ENCODE measurements at places on chromosomes 3 and 15. TPM values are rescaled to one million over a fixed set of nuclear protein-coding genes. Genes with fewer than 3 reads are reported as not detected.

HIGD2B gene
- not detected for total RNA-seq

CPNE9 gene
- not detected for total RNA-seq

DNA sequence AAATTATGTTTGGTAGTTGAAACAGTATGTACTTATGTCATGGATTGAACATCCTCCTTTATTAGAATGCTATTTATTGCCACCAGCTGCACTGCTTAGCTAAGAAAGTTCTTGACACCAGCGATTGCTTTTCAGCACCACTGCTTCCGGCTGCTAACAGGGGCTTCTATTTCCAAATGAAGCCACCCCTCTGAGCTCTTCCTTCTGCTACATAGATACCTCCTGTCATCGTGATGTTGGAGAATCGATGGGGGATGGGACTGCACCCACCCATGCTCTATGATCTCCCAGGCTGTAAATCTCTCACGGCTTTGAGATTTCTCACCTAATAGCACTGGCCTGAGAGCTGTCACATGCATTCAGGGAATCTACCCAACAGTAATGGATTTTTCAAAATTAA lies 259.2 kb downstream of the MEIS2 start:
- no peak for DNase-seq

GRCh38 chr3:126124896-126125295 lies 41.0 kb upstream of the SLC41A3 start:
- no peak for DNase-seq

Measured in Right ventricle myocardium superior (tissue), 1 donor.